NCI-H446 (cell line): ENCODE measurements at places on chromosomes 5 and 9.

- no peak for DNase-seq
Observed at GRCh38 chr5:179385914-179386313, 40.7 kb upstream of the ADAMTS2 start.

DNA sequence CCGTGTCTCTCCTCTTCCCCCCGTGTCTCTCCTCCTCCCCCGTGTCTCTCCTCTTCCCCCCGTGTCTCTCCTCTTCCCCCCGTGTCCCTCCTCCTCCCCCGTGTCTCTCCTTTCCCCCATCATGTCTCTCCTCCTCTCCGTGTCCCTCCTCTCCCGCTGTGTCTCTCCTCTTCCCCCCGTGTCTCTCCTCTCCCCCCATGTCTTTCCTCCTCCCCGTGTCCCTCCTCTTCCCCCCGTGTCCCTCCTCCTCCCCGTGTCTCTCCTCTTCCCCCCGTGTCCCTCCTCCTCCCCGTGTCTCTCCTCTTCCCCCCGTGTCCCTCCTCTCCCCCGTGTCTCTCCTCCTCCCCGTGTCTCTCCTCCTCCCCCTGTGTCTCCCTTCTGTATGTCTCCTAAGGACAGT is 12.8 kb upstream of the RNU6ATAC start:
- no peak for DNase-seq

DNA sequence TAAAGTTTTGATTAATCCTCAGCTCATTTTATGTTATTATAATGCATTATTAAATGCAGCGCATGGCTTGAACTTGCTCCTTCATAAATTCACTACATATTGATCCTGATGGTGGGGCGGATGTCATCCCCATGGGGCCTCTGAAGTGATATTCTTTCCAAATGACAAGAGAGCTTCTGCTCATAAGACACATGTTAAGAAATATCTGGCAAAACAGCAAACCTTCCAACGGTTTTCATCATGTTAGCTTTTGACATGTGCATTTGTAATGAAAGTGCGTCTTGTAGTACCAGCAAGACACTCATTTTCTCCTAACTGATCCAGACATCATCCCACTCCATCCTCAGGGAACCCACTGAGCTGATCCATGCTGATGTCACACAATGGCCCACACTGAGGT is 45.7 kb downstream of the SEMA5A start:
- DNase-seq = no peak

- no peak for DNase-seq
Observed at GRCh38 chr5:96687080-96687479, 24.9 kb downstream of the CAST start.

DNA sequence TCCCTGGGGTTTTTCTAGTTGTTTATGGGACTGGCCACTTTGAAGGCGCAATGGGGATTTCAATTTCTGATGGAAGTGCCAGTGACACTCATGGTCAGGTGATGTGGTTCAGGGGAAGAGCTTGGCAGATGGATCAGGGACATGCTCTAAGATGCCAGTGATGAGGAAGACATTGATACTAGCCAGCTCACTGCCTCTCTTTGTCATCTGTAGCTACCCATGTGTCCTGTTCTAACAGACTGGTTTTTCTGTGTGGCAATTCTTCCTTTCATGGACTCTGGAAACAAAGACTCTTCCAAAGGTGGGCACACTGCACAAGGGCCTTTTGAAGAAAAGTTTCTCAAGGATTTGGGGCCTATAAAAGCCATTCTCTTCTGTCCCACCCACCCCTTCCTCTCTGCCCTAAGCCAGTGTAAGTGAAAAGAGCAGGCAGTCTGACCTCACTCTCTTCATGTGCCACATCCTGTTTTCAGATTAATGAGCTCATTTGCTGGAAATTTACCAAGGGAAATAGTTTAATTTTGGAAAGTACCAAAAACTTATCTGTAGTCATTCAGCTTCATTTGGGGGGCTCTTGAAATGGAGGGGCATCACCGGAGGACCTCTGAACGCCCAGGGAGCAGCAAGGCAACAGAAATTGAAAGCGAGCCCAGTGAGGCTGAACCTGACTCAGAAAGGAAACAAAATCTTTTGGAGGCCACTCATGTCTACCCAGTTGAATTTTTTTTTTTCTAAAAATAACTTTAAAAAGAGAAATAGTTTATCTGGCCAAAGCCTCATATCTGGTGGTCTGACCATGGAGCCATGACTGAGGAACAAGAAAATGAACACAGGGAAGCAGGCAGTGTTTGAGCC is 4.9 kb upstream of the TRAF1 start:
- no peak for DNase-seq

- peak; percentile 63 for DNase-seq
Observed at GRCh38 chr9:137055385-137056364, 1.8 kb upstream of the ENTPD2 start.

GRCh38 chr5:151202381-151203139 is 21.3 kb downstream of the CCDC69 start:
- no peak for DNase-seq

GRCh38 chr5:76982450-76982849 is 29.6 kb downstream of the CRHBP start:
- no peak for DNase-seq

DNA sequence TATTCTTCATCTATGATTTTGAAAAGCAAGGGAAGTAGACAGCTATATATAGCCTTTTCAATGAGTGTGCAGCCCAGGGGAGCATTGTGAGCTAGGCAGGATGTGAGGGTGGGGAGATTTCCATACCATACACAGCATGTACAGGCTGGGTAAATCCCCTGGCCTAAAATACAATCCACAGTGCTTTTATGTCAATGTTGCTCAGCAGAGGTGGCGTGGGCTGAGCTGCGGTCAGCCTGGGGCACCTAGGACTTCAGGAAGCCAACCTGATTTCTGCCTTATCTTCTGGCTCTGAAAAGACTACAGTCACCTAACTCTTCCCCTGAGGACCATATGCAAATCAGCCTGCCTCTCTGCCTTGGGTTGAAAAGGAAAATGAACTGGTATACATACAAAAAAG is 6.3 kb upstream of the GARIN3 start:
- DNase-seq = no peak

DNA sequence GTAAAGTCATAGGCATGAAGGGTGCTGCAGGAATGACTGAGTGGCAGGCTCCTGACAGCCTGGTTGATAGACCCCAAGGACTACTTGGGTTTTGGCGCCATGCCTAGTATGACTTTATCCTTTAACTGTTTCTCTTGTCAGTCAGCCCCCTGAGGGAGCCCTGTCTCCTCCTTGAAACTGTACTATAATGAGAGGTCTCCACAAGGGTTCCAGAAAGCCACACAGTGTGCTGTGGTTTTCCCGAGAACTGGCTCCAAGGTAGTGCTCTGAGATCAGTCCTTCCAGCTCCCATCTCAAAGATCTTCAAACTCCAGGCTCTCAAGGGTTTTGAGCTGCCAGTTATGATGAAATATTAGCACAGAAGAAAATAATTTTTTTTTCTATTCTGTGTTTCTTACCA is 26.7 kb upstream of the TNC start:
- no peak for DNase-seq

DNA sequence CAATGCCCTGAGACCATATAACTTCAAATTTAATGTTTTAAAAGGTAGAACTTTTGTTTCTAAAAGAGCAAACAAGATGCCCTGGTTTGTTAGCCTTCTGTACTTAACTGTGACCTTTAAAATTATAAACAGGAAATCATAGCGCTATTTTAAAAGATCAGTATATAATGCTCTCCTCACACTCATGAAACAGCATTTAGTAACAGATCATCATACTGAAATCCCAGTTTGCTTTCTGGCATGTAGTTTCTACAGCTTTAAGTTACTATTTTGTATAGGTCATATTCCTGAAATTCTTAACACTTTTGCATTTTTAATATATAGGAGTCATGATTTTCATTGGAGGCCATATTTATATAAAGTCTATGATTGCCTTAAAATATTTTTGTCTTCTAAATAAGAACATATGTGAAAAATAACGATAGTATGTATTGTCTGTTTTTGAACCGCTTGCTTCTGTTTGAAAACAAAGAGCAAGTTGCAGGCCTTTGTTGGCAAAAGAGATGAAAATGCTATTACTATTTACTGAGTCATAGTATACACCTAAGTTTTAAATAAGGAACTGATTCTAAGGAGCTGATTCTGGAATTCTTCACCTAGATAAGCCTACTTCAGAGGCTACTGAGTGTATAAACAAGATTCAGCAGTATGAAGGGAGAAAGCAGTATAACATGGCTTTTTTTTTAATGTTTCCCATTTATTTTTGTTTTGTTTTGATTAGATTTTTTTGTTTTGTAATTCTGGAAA is 20.5 kb downstream of the SRFBP1 start:
- DNase-seq = no peak

DNA sequence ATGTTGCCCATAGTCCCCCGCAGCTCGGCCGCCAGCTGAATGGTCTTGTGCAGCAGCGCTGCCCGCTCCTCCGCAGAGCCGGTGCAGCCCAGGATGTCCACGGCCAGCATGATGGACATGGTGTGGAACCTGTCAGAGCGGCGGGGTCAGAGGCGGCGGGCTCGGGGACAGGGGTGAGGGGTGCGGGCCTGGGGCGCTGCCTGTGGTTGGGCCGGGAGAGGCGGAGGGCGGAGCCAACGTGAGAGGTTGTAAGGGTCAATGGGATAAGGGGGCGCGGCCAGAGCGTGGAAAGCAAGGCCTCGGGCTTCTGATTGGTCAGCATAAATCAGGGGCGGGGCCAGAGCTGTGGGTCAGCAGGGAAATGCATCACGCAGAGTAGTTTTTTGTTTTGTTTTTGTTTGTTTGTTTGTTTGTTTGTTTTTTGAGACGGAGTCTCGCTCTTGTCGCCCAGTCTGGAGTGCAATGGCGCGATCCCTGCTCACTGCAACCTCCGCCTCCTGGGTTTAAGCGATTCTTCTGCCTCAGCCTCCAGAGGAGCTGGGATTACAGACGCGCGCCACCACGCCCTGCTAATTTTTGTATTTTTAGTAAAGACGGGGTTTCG is 6.8 kb upstream of the TOR2A start:
- DNase-seq = no peak

DNA sequence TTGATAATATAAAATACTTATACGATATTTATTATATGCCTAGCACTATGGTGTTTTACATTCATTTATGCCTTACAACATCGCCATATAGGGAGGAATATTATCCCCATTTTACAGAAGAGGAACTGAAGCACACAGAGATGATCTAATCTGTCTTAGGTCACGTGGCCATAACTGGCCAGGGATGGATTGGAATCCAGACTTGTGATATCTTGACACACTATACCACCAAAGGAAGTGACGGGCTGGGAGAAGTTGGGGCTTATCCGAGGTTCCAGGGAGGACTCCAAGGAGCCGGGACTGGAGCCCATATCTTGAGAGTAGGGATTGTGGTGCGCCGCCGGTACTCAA is 129.8 kb downstream of the TMEM174 start:
- DNase-seq = no peak

GRCh38 chr5:137867664-137868063 is at the start of gene MYOT:
MYOT (plus strand) TSS chr5:137867860; CDS start chr5:137870652, 2,792 bp downstream.
- no peak for DNase-seq

GRCh38 chr5:53480416-53481158 is at the start of gene FST:
FST (plus strand) TSS chr5:53480629; CDS start chr5:53480792, 163 bp downstream.
- peak; percentile 33 for DNase-seq

DNA sequence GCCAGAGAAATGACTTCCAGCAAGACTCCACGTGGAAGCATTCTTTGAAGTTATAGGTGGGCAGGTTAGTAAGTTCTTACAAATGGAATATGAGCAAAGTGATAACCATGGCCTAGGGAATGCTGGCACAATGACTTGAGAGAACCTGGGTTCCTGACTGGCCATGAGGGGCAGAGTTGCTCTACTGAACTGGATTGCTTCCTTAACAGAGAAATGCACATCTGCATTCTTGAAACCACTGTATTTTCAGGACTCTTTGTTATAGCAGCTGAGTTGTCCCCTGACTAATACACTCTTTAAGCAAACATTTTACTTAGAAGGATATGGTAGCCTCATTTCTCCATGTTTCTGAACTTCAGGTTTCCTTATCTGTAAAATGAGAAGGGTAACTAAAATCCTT is 108.3 kb upstream of the GNA14 start:
- no peak for DNase-seq

- DNase-seq = no peak
Observed at GRCh38 chr5:55219770-55220169, 7.3 kb downstream of the MCIDAS start.

DNA sequence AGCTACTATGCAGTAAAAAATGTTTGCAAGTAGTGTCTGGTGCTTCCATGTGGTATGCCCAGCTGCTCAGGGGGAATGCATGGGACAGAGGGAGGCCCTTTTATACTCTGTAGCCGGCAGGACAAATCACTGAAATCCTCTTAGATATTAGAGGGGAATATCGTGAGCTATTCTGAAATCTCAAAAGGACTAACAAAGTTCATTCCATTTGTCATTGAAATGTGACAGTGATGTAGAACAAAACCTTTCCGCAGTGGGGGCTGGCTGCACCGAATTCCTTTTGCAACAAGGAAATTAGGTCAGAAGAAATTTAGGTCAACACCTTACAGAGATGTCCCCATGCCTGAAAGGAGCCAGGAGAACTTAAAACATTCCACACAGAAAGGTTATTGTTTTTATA is 72.4 kb upstream of the MEF2C start:
- no peak for DNase-seq

DNA sequence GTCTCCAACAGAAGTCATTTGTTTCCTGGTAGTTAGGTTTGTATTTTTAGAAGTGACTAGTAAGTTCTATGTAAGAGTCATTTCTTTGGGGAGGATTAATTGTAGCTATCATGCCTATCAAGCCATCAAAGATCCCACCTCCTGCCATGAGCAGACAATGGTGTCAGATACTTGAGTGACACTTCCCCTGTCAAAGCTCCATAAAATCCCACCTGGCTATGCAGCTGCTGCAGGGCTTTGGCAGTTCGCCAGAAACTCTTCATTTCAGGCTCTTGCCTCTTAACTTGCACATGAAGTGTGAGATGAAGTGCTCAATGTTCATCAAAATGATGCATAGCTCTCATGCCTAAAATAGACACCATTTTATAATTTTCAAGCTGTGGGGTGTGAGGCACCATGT is 312.1 kb downstream of the CDH12 start:
- peak; percentile 97 for DNase-seq

DNA sequence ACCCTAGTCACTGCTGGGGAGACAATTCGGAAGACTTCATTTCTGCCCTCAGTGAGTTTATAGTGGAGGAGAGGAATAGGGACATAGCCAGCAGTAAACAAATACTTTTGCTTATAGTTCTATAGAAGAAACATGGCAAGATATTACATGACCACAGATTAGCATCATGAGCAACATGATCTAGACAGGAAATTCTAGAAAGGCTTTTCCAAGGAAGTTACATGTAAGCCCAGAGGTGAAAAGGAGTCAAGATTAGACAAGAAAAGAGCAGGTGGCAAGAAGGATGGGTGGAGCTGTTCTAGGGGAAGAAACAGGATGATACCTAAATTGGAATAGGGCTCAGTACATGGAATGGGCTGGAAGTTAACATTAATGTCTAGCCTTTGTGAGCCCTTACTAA is 82.8 kb upstream of the MYO10 start:
- no peak for DNase-seq

DNA sequence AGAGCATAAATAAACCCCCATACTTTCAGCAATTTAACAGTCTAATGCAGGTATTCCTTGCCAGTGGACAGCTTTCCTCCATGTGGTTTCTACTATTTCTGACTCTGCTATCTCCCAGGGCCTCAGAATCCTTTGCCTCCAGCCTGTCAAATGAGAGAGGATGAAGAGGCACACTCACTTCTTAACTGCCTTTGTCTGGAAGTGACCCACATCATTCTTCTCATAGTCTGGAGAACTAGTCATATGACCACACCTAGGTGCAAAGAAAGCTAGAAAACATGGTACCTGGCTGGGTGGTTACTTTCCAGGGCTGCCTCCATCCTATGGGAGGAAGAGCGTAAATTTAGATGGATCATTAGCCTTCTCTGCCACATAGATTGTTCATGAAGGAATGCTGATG is 22.5 kb downstream of the PALM2AKAP2 start:
- DNase-seq = no peak
